ENCODE measurements at places on chromosomes 5 and 9.

DNA sequence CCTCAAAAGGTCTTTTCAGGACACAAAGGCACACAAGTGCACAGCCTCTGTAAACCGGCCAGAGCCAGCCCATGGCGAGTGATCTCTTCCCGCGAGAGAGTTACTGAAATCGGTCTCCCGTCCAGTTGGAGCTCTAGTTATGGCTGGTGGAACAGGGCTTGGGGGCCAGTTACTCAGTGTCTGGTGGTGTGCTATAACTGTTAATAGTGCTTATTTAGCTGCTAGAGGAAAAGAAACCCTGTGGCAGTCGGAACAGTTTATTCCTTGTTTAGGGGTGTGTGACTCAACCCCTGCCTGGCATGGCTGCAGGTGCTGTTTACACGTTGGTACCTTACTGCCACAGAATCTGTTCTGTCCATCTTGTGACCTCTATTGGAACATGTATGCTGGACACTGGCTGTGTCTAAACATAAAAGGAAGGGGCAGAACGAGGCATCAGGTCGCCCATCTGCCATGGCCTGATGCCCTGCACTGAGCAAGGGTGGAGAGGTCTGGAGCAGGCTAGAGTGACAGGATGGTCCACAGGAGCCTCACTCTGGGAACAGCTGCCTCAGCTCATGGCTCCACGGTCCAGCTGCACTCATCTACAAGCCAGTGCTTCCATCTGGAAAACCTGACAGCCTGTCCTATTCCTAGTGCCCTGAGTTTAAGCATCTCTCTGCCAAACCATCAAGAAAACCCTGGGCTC, 49.6 kb upstream of the SIMC1 start:
- no peaks in the 10 kb centered on the region for H3K36me3 ChIP-seq
- no peaks in the 10 kb centered on the region for H3K27me3 ChIP-seq
- H3K4me3 ChIP-seq, result no peak overlapping the region
- H3K4me1 ChIP-seq, result no peaks in the 10 kb centered on the region

DNA sequence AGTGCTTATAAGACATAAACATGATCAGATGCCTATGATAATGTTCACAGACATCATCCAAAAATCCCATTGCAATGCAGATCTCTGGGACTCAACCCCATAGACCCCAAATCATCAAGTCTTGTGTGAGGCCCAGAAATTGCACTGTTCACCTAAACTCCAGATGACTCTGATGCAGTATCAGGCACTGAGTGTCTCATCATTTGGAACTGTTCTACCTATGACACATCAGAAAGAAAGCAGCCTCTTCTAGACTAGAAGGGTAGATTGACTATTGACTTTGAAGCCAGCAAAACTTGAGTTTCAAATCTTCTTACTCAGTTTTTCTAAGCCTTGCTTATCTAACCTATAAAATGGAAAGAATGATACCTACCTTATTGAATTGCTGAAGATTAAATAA, 58.7 kb upstream of the PAPPA start:
- no peaks in the 10 kb centered on the region for H3K27me3 ChIP-seq
- H3K4me3 ChIP-seq, result no peak overlapping the region
- no peaks in the 10 kb centered on the region for H3K4me1 ChIP-seq
- H3K27ac ChIP-seq, result no peak overlapping the region
- DNase-seq, result no peak
- H3K36me3 ChIP-seq, result no peaks in the 10 kb centered on the region

DNA sequence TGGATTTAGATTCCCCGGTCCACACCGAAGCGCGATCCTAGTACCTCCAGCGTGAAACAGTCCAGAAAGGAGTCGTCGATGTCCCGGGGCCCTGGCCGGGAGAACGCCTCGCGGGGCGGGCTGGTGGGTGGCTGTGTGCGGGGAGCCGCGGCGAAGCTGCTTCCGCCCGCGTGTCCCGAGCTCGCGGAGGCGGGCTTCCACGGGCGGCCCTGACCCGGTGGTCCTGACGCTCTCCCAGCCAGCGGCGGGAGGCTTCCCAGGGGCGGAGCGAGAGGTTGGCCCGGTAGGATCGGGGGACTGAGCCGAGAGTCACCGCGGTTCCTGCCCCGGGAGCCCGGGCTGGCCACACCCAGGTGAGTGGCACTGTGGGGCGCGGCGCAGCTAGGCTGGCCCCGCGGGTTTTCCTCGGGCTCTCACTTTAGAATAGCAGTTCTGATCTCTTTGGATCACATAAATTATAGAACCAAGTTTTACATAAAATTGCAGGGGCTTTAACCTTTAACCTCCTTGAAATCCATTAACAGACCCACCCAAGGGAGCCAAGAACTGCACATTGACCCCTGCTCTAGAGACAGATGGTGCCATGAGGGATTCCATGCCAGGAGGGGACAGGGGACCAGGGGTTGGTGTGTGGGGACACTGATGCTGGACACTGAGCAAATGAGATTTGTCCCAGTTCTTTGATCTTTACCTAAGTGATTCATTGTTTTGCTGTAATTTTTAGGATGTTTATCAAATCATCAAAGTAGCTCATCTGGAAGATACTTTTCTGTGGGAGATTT, 29.2 kb upstream of the IL31RA start:
- no peak overlapping the region for H3K4me3 ChIP-seq
- H3K36me3 ChIP-seq, result no peaks in the 10 kb centered on the region

DNA sequence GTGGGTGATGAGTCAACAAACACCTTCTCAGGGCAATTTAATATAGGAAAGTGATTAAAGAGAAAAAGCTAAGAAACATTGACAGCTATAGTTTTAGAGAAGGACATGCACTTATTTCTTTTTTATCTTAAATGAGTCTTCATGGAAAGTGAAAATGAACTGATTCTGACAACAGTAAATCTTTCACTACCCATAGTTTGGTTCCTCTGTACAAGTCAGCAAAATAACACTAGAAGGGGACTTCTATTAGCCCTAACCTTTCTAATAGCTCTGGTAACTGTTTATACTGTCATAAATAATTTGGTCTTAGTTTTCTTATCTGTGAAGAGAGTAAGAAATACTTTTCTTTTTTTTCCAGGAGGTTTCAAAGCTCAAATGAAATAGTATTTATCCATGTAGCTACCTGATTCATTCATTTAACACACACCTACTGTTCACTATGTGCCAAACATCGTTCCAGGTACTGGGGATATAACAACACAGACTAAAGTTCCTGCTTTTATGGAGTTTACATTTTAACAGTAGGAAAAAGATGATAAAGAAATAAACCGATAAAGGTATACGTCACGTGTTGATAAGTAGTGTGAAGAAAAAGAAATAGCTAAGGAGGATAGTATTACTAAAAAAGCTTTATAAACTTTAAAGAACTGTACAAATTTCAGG, 148.2 kb downstream of the PCSK1 start:
- H3K27me3 ChIP-seq, result no peaks in the 10 kb centered on the region
- DNase-seq, result no peak
- H3K27ac ChIP-seq, result no peak overlapping the region
- H3K4me3 ChIP-seq, result no peak overlapping the region

- no peaks in the 10 kb centered on the region for H3K27me3 ChIP-seq
- H3K4me1 ChIP-seq, result no peaks in the 10 kb centered on the region
- H3K4me3 ChIP-seq, result no peak overlapping the region
- no peaks in the 10 kb centered on the region for H3K36me3 ChIP-seq
- DNase-seq, result no peak
- H3K27ac ChIP-seq, result no peak overlapping the region
These were observed 483.1 kb downstream of the BNC2 start for GRCh38 chr9:16387382-16387781.

GRCh38 chr5:103019804-103020203, 100.1 kb downstream of the GIN1 start:
- DNase-seq, result no peak
- H3K4me1 ChIP-seq, result no peaks in the 10 kb centered on the region

DNA sequence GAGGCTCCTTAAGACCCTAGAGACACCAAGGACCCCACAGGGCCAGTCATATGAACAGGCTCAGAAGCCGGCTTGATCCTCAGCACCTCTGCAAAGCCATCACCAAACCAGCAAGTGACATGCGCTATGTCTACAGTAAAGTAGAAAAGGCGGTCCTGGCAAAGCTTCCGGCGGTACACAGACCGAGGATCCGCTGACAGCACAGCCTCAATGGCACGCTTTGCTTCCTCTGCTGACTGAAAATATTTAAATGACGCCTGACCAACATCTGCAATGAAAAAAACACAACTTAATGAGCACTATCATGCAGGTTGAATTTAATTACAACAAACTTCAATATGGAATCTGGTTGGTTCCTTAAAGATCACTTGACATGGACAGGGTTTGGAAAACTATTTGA, 17.6 kb downstream of the TRMO start:
- no peaks in the 10 kb centered on the region for H3K27me3 ChIP-seq
- peak; percentile 82 for DNase-seq
- H3K36me3 ChIP-seq, result peaks cover 12% of the 10 kb centered on the region

GRCh38 chr5:100693481-100693880, 158.3 kb downstream of the FAM174A start:
- no peak for DNase-seq
- H3K27me3 ChIP-seq, result no peaks in the 10 kb centered on the region
- no peak overlapping the region for H3K27ac ChIP-seq

DNA sequence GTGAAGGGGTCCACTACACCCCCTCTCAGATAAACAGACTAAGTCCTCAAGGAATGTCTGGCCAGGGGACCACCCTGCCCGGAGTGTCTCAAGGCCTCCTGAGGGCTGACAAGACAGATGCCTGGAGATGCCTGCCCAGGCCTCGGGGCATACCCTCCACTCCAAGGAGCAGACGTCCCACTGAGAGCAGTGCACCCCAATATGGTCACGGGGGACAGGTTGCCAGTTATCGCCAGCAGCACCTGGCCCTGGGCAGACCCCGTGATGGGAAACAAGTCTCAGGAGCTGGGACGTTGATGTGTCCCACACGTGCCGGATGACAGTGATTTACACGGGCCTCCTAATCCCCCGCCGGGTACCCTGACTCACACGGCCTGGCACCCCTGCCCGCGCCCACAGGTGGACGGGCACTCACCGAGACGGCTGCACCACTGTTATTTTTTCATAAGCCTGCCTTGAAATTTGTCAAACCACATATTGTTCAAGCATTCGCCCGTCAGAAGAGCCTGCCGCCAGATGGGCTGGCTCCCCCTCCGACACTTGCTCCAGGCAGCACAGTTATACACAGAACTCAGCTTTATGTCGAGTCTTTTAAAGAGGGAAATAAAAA, 43.9 kb downstream of the BARX1 start:
- H3K36me3 ChIP-seq, result no peaks in the 10 kb centered on the region
- no peak for DNase-seq
- H3K4me3 ChIP-seq, result no peak overlapping the region
- H3K4me1 ChIP-seq, result no peaks in the 10 kb centered on the region

- no peak for DNase-seq
- H3K27ac ChIP-seq, result no peak overlapping the region
- H3K4me3 ChIP-seq, result no peak overlapping the region
- H3K36me3 ChIP-seq, result no peaks in the 10 kb centered on the region
- H3K4me1 ChIP-seq, result no peaks in the 10 kb centered on the region
These were observed 129.8 kb upstream of the IL12B start for GRCh38 chr5:159459951-159460538.

DNA sequence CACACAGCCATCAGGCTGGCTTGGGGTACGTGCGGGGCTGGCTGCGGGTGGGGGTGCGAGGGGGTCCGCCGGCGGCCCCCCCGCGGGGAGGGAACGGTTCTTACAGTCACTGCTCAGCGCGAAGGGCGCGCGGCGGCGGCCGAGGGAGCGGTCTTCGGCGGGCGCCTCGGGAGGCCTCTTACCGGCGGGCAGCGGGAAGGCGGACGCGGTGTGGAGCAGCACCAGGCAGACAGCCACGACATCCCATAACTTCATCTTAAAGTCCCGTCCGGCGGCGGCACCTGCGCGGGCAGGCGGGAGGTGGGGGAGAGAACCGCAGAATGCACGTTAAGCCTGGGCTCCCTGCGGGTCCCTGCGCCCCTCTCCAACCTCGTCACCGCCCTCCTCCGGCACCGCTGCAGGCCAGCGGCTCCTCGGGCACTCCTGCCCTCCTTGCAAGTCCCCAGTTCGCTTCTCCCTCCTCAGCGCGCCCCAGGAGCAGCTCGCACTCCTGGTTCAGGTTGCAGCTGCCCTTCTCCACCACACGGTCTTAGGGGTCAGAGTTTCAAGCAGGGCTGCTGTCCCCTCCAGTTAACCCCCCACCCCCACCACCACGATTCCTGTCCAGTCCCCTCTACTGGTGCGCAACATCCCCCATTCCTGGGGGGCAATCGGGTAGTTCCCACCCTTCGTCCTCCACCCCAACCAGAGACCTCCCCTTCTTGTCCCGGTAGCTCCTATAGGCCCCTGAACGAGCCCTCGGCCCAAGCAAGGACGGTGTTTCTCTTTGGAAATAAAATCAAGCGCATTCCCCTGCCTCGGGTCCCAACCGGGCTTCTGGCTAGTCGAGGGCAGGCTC, 5.1 kb downstream of the GDNF start:
- peaks cover 39% of the 10 kb centered on the region for H3K27me3 ChIP-seq
- H3K27ac ChIP-seq, result no peak overlapping the region
- peaks cover 22% of the 10 kb centered on the region for H3K4me1 ChIP-seq
- DNase-seq, result no peak

DNA sequence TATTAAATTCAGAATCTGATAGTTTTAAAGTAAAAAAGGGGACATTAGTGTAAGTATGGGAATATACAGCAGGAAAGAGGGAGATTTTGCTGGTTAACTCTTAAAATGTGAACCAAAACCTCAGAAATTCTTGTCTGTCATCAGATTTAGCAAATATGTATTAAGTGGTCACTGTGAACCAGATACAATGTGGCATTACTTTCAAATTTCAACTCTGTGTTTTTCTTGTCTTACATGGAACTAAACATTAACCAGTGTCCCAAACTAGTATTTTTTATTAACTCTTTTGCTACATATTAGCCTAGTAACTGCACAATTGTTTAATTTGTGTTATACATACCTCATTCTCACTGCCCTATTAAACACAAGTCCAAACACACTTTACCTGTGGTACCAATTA, 259.9 kb upstream of the RASA1 start:
- H3K4me1 ChIP-seq, result no peaks in the 10 kb centered on the region
- no peaks in the 10 kb centered on the region for H3K27me3 ChIP-seq
- H3K27ac ChIP-seq, result no peak overlapping the region
- no peaks in the 10 kb centered on the region for H3K36me3 ChIP-seq
- no peak overlapping the region for H3K4me3 ChIP-seq

GRCh38 chr9:14924230-14925219, 14.3 kb upstream of the FREM1 start:
- H3K27ac ChIP-seq, result no peak overlapping the region
- no peaks in the 10 kb centered on the region for H3K36me3 ChIP-seq
- no peak for DNase-seq
- no peaks in the 10 kb centered on the region for H3K4me1 ChIP-seq
- no peaks in the 10 kb centered on the region for H3K27me3 ChIP-seq
- H3K4me3 ChIP-seq, result no peak overlapping the region

- no peak overlapping the region for H3K27ac ChIP-seq
- no peak for DNase-seq
- H3K36me3 ChIP-seq, result no peaks in the 10 kb centered on the region
- no peaks in the 10 kb centered on the region for H3K27me3 ChIP-seq
These were observed 131.8 kb upstream of the IER5L start for GRCh38 chr9:129309906-129310305.
